ENCODE measurements at places on chromosomes 7 and 10. TPM values are rescaled to one million over a fixed set of nuclear protein-coding genes. Genes with fewer than 3 reads are reported as not detected.

CRHR2 gene
- total RNA-seq, result not detected

DNA sequence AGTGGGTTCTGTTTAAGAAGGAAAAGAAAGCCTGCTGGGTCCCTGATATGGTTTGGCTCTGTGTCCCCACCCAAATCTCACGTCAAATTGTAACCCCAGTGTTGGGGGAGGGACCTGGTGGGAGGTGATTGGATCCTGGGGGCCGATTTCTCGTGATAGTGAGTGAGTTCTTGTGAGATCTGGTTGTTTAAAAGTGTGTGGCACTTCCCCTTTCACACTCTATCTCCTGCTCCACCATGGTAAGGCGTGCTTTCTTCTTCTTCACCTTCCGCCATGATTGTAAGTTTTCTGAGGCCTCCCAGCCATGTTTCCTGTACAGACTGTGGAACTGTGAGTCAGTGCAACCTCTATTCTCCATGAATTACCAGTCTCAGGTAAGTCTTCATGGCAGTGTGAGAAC is 42.6 kb downstream of the INPP5A start:
- DNase-seq, result no peak
- no peaks in the 10 kb centered on the region for H3K27me3 ChIP-seq
- peaks cover 12% of the 10 kb centered on the region for H3K4me1 ChIP-seq

- peaks cover 22% of the 10 kb centered on the region for H3K4me1 ChIP-seq
- no peak for DNase-seq
- H3K27me3 ChIP-seq, result no peaks in the 10 kb centered on the region
- H3K36me3 ChIP-seq, result no peaks in the 10 kb centered on the region
Observed at GRCh38 chr7:149871576-149871975, 2.2 kb upstream of the ATP6V0E2 start.

DNA sequence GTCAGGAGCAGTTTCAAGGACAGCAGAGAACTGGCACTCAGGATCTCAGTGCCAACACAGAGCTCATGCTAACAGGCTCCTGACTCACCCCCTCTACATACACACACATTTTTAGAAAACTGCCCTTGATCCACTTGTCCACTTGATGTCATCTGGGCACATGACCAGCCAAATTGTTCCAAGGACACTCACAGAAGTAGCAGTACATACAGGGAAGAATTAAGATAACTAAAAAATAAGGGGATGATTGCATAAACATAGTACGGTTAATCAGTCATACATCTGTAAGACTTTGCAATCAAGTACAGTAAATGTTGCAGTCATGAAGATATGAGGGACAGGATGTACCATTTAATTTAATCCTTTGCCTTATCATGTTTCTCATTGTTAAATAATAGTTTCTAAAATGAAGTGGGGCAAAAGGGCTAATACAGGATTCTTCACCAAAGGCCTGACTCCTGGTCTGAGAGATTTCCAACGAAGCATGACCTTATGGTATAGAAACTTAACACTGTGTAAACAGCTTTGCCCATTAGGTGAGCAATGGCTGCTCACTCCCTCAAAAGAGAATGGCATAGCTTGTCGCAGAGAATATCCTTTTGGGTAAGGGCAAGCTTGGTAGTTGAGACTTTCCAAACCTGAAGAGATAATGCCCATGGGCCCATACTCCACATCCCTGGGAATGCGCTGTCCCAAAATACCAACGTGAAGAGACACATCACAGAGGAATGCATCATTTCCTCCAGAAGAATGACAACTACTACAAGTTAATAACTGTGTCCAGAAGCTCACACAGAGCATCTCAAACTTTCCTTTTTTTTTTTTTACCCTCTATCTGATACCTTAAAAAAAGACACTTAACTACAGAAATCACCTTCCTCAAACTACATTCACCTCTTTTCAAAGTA is 94.1 kb downstream of the ARMH3 start:
- H3K27me3 ChIP-seq, result no peaks in the 10 kb centered on the region
- DNase-seq, result no peak
- no peak overlapping the region for H3K27ac ChIP-seq
- H3K36me3 ChIP-seq, result no peaks in the 10 kb centered on the region
- H3K4me1 ChIP-seq, result no peaks in the 10 kb centered on the region
- H3K4me3 ChIP-seq, result no peak overlapping the region

DNA sequence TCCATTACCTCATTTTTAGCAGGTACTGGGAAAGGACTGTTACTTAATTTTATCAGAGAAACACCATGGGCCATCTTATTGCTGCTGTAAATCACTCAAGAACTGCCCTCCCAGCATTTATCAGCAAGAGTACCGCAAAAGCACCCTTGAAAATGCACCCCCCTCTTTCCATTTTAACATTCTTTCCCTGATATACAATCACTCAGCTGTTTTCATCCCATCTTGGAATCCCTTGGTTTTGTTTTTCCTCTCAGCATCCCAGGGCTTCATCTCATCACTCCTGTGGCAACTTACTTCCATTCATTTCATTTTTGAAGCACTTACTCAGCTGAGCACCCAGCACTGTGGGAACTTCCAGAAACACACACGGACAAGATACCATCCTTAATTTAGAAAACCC is 36.5 kb downstream of the RAPGEF5 start:
- no peak overlapping the region for H3K27ac ChIP-seq
- peaks cover 27% of the 10 kb centered on the region for H3K4me1 ChIP-seq
- H3K27me3 ChIP-seq, result no peaks in the 10 kb centered on the region
- H3K36me3 ChIP-seq, result no peaks in the 10 kb centered on the region
- no peak for DNase-seq
- H3K4me3 ChIP-seq, result no peak overlapping the region

DNA sequence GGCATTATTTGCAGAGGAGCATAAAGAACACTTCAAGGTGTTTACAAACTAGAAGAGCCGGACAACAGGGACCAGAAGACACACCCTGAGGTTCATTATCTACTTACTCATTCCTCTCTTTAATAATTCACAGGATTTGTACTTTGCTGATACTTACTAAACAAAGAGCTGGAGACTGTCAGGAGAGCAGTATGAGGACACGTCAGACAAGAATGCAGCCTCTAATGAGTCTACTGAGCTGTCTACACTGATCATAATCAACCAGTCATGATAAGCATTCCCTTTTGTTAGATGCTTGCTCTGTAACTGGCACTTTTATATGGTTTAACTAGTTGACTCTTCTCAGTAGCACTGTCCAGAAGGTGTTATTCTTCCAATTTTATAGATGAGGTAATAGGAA is 243.3 kb upstream of the CDC14C start:
- H3K4me3 ChIP-seq, result no peak overlapping the region
- H3K27me3 ChIP-seq, result no peaks in the 10 kb centered on the region
- H3K27ac ChIP-seq, result no peak overlapping the region
- no peaks in the 10 kb centered on the region for H3K4me1 ChIP-seq
- no peaks in the 10 kb centered on the region for H3K36me3 ChIP-seq

- no peaks in the 10 kb centered on the region for H3K36me3 ChIP-seq
- H3K27me3 ChIP-seq, result no peaks in the 10 kb centered on the region
- H3K27ac ChIP-seq, result no peak overlapping the region
- no peak overlapping the region for H3K4me3 ChIP-seq
Observed at GRCh38 chr7:1918063-1918645, 248.1 kb downstream of the ELFN1 start.

GRCh38 chr10:127035827-127036226 is 130.6 kb downstream of the DOCK1 start:
- DNase-seq, result no peak
- peaks cover 31% of the 10 kb centered on the region for H3K36me3 ChIP-seq
- no peaks in the 10 kb centered on the region for H3K4me1 ChIP-seq
- no peak overlapping the region for H3K4me3 ChIP-seq
- no peaks in the 10 kb centered on the region for H3K27me3 ChIP-seq

DNA sequence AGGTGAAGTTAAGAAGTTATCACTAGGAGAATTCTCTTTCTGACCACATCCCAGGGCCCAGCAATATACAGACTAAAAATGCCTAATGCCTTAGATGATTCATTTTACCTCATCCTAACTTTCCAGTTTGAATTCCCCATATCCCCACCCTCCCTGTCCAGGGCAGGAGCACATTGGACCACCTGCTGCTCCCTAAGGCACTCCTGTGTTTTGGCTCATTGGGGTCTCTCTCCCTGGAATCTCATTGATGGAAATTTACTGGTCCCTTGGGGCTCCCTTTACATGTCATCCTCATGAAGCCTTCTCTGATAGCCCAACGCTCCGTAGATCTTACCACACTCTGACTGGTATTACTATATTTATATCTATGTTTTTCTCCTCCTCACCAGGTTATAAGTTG is 2.7 kb downstream of the IL2RA start:
- no peak for DNase-seq
- H3K4me1 ChIP-seq, result no peaks in the 10 kb centered on the region
- H3K27ac ChIP-seq, result no peak overlapping the region
- no peak overlapping the region for H3K4me3 ChIP-seq

DNA sequence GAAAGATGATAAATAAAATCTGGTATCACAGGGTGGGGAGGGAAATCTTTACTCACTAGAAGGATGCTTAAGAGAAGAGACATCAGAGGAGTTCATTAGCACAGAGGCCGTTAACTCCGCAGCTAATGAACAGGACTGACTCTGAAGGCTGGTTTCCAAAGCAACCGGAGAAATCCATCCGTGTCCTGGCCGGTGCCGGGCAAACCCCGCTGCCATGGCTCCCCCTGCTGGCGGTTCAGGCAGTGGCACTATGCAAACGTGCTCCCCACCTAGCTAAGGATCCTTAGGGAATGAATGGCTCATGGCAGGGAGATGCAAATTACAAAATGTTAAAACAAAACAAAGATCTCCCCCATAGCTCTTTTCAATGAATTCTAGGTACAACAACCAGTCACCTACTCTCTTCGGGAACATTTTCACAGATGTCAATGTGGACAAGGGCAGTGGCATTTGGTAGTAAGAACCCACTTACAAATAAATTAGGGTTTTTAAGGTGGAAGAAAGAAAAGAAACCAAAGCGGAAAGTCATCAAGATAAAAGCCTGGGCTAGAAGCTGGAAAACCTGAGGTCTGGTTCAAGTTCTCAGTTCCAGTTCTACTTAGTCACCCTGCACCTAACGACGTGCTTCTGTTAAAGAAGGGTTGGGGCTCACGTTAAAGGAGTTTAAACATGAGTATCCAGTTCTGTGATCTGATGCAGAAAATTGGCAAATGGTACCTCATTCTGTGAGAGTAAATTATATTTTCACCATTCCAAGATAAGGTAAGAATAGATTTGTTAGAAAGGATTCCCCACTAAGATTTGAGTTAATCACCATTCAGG is 138.2 kb downstream of the SVIL start:
- peaks cover 16% of the 10 kb centered on the region for H3K36me3 ChIP-seq
- H3K27ac ChIP-seq, result no peak overlapping the region
- H3K4me1 ChIP-seq, result no peaks in the 10 kb centered on the region
- H3K4me3 ChIP-seq, result no peak overlapping the region

DNA sequence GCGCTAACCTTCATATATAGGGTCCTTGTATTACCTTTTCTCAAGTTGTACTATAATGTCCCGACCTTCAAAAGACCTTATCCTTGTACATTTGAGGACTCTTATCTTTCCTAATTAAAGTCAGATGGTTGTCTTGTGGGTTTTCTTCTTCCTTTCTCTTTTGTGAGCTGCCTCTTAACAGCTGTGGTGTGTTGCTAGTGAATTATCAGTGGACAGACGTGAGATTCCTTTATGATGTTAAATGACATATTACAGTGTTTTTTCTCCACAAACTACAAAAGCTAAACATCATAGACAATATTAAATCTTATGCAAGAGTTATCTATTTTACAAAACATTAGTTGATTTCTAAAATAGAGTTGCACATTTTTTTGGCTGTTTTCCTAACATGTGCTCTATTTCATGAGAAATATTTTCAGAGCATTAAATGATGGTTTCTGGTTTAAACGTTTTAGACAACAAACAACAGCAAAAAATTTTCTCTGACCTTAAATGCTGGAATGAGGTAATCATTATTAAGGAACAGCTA is 272.2 kb upstream of the NPVF start:
- no peaks in the 10 kb centered on the region for H3K36me3 ChIP-seq
- H3K27me3 ChIP-seq, result no peaks in the 10 kb centered on the region
- no peaks in the 10 kb centered on the region for H3K4me1 ChIP-seq
- H3K27ac ChIP-seq, result no peak overlapping the region

GRCh38 chr10:71337219-71337701 is 18.2 kb downstream of the SLC29A3 start:
- peaks cover 23% of the 10 kb centered on the region for H3K36me3 ChIP-seq
- H3K4me1 ChIP-seq, result peaks cover 18% of the 10 kb centered on the region
- no peak overlapping the region for H3K27ac ChIP-seq
- no peak overlapping the region for H3K4me3 ChIP-seq
- no peaks in the 10 kb centered on the region for H3K27me3 ChIP-seq
- DNase-seq, result no peak

DNA sequence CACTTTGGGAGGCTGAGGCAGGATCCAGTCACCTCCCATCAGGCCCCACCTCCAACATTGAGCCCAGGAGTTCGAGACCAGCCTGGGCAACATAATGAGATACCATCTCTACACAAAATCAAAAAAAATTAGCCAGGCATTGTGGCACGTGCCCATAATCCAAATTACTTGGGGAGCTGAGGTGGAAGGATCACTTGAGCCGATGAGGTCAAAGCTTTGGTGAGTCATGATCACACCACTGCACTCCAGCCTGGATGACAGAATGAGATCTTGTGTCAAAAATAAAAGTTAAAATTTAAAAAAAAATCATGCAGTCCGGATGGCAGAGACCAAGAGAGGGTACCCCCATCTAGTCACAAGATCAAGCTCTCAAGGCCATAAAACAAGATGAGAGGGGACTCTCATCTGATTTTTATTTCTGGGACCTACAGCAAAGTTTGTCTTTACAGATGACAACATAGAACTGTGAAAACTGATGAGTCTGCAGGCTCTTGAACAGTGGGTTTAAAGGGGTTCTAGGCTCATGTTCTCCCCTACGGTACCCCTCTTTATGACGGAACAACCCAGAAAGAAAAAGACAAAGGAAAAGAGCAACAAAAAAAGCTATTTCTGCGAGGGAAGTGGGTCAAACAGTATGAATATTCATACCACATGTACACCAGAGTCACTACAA is 28.9 kb upstream of the CREB3L2 start:
- H3K27me3 ChIP-seq, result no peaks in the 10 kb centered on the region
- no peaks in the 10 kb centered on the region for H3K36me3 ChIP-seq
- no peaks in the 10 kb centered on the region for H3K4me1 ChIP-seq
- H3K27ac ChIP-seq, result no peak overlapping the region
- no peak overlapping the region for H3K4me3 ChIP-seq
- DNase-seq, result no peak

- peak overlapping the region; percentile 25 for H3K27ac ChIP-seq
- no peak overlapping the region for H3K4me3 ChIP-seq
- H3K4me1 ChIP-seq, result peaks cover 27% of the 10 kb centered on the region
- H3K36me3 ChIP-seq, result peaks cover 31% of the 10 kb centered on the region
Observed at GRCh38 chr10:114547514-114547913, 110.6 kb downstream of the ABLIM1 start.

GRCh38 chr10:17380016-17380415 is 74.4 kb downstream of the ST8SIA6 start:
- no peaks in the 10 kb centered on the region for H3K36me3 ChIP-seq
- H3K27me3 ChIP-seq, result no peaks in the 10 kb centered on the region
- DNase-seq, result no peak
